ENCODE measurements at places on chromosomes 1 and 21.
A peak's percentile ranks its signal among the peaks of the same experiment; 100 is the strongest.

GRCh38 chr1:179591253-179591591, 410 bp upstream of the TDRD5 start:
- DNase-seq, result no peak

GRCh38 chr1:226419284-226420029, 11.6 kb upstream of the PARP1 start:
- no peak for DNase-seq

- DNase-seq, result no peak
These were observed 59.5 kb upstream of the LAPTM5 start for GRCh38 chr1:30817077-30817438.

DNA sequence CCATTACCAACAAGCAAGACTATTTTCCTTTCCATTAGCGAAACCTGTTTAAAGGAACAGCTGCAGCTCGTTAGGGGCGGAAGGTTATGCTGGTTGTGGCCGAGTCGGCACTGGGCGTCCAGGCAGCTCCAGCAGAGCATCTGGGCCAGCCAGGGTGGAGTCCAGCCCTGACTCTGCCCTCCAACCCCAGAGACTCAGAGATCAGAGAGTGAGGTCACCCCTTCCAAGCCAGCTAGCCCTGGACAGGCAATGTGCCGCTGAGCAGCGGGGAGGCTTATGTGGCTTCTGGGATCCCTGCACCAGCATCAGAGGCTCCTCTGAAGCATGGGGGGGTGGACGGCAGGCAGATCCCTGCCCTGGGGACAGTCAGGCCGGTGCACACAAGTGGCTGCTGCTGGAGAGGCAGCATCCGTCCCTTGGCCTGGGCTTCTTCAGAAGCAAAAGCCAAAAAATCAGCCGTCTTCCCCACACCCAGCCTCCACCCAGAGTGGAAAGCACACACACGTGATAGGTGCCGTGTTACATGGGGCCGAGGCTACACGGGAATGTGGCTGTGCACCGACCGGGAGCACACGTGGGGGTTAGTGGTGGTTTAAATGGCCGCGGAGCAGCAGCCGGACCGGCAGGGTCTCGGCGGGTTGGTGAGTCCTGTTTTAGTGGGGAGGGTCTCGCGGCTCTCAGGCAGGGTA, 30.1 kb downstream of the SLC66A1 start:
- peak; percentile 49 for DNase-seq

GRCh38 chr1:8905582-8906191, 27.2 kb upstream of the ENO1 start:
- DNase-seq, result peak; percentile 77

- DNase-seq, result no peak
These were observed 26.2 kb upstream of the EDN2 start for GRCh38 chr1:41510531-41511238.

- no peak for DNase-seq
These were observed 1.7 kb upstream of the SPRR2B start for GRCh38 chr1:153072806-153073726.

DNA sequence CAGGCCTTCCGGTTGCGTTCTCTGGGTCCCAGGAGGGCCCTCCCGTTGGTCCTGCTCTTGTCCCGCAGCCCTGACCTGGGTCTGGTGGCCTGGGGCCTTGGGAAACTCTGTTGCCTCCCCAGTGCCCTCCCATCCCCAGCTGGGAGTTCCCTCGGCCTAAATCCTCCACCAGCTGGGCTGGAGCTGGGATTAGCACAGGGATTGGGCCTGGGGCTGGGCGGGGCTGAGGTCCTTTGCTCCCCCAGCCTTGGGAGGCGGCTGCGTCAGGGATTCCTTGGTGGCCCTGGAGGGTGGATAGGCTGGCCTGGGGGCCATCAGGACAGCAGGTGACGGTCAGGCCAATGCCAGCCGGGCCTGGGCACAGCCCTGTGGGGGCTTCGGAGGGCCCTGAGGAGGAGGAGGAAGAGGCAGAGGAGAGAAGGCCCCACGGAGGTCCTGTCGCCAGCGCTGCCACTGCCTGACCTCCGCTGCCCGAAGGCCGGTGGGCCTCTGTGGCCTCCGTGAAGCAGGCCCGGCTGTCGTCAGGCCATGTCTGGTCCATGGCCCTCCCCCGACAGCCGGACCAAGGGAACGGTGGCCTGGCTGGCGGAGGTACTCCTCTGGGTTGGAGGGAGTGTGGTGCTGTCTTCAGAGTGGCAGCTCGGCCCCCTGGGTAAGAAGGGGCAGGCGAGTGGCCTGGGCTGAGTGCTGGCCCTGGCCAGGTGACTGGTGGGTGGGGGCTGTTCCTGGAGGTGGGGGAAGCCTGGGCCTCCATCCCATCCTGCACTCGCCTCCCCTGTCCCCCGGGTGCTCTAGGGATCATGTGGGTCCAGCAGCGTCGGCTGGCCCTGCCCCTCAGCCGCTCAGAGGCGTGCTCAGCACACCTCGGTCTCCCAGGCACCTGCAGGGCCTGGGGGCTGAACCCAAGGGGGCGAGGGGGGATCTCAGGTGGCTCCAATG, at the start of gene PLCH2:
TSS of gene PLCH2 (plus strand) at position 229 of the 939 bp plus-strand sequence. CDS start at position 529, 300 bp downstream.
- no peak for DNase-seq

DNA sequence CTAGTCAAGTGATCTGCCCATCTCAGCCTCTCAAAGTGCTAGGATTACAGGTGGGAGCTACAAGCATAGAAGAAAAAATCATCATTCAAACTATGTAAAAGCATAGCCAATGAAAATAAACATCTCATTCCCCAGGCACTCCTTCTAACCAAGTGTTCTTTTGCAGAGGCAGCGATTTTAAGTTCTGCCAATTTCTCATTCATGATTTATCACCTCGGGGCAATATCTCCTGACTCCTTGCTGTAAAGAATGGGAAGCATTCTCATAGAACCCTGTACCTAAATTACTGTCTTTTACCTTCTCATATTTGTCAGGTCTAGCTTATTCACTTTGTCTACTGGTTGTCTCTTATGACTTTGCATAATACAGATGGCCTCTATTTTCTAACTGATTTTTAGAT, 32.5 kb upstream of the IVNS1ABP start:
- DNase-seq, result no peak

DNA sequence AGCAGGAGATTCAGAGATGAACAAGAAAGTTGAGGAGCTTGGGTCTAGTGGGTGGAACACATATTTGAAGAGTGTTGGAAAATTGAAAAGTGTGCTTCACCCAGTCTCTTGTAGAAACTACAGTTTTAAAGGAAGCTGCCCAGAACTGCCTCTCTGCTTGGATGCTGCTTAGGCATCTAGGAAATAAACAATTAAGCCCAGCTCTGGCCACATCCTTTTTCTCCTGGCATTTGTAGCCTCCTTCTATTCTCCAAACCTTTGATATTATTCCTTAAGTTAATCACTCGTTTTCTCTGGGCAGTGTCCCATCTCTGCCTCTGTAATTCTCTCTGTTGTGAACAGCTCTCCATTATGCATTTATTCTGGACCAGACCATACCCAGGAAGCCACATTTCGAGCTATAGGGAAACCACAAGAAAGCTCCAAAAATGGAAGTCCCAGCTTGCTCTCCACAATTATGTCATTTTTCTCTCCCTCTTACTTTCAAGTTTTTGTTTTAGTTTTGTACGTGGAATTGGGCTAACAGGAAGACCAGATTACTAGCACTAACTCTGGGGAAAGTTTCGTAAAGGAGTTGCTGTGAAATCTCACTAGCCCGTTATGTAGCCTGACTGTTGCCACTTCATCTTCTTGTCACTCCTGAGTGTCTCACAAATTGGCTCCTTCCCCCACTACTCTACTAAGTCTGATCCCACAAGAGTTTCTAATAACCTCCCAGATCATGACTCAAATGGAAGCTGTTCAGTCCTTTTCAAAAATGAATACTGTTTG, 102.2 kb downstream of the NTMT2 start:
- no peak for DNase-seq

DNA sequence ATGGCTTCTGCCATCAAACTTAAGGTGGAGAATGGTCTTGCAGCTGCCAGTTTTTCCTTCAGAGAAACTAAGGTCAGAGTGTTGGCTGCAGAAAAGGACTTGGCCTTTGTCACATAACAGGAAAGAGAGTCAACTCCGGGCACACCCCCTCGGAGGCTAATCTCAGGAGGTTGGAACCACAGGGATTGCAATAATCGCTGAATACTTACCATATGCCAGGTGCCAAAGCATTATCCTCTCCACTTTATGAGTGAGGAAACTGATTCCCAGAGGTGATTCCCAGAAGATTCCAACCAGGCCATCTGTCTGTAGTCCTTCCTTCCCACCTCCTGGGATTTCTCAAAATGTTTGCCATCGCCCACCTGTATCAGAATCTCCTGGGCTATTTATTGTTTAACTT, 54.0 kb downstream of the LACTBL1 start:
- DNase-seq, result no peak

DNA sequence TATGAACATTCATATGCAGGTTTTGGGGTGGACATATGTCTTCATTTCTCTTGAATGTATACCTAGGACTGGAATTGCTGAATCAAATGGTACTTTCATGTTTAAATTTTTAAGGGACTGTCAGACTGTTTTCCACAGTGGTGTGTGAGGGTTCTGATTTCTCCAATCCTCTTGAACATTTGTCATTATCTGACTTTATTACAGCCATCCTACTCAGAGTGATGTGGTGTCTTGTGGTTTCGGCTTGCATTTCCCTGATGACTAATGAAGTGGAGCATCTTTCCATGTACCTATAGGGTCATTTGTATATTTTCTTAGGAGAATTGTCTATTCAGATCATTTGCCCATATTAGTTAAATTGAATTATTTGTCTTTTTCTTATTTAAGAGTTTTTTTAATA, 35.4 kb upstream of the ZNF281 start:
- no peak for DNase-seq

DNA sequence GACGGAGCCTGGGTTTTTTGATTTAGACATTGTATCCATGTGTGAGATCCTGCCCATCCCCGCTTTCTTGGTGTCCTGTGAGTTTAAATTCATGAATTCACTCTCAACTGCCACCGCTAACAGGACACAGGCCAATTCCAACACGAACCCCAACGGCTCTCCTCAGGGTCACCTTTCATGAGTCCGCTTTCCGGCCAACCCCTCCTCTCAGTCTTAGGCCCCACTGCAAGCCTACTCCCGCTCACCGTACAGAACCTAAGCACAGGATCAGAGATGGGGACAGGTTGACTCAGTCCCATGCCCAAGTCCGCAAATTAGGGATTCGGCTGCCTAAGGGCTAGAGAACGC, 238 bp upstream of the SCP2 start:
- no peak for DNase-seq

- DNase-seq, result no peak
These were observed 55.7 kb upstream of the EFHD2 start for GRCh38 chr1:15353839-15354579.

DNA sequence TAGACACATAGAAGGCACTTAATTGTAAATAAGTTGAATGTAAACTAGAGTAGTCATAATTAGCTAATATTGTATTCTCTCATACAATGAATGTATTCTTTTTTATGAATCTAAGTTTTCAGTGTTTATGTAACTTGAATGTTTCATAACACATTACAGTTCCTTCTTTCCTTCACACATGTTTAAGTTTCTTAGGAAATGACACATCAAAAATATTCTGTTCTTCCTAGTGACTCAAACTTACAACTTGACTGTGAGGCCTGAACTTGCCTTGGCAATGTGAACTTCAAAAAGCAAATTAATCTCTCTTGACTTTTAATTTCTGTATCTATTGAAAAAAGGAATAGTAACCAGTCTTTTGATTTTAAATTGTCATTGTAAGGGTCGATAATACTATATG, 700.1 kb downstream of the KCNT2 start:
- no peak for DNase-seq

DNA sequence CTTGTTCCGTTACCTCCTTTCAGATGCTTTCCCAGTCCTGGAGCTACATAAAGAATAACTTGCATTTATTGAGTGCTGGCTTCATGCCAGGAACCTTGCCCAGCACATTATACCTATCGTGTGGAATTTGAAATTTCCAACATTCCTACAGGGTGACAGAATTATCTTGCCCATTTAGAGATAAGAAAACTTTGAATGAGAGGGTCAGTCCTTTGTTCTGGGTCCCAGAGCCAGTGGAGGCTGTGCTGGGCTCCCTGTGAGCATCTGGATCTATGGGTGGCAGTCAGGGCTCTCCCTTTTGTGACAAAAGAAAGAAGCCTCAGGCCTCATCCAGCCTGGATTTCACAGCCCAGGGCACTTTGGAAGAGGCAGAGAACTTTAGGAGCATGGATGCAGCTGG, 3.2 kb downstream of the GSTM4 start:
- DNase-seq, result no peak

DNA sequence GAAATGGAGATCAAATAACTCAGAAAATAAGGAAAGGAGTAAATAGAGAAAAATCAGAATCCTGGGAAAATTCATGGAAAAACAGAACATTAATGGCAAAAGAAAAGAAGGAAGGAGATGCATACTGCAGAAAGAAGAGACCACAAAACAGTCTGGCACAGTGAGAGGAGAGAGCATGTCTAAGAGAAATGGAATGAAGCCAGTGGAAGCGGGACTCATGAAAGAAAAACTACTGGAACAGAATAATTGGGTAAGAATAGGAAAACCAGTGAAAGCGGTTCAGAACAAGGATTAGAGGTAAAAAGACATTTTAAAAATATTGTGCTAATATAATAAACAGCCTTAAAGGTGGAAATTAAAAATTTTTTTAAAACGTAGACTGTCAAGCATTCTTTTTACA, 93.6 kb upstream of the GREM2 start:
- peak; percentile 45 for DNase-seq

DNA sequence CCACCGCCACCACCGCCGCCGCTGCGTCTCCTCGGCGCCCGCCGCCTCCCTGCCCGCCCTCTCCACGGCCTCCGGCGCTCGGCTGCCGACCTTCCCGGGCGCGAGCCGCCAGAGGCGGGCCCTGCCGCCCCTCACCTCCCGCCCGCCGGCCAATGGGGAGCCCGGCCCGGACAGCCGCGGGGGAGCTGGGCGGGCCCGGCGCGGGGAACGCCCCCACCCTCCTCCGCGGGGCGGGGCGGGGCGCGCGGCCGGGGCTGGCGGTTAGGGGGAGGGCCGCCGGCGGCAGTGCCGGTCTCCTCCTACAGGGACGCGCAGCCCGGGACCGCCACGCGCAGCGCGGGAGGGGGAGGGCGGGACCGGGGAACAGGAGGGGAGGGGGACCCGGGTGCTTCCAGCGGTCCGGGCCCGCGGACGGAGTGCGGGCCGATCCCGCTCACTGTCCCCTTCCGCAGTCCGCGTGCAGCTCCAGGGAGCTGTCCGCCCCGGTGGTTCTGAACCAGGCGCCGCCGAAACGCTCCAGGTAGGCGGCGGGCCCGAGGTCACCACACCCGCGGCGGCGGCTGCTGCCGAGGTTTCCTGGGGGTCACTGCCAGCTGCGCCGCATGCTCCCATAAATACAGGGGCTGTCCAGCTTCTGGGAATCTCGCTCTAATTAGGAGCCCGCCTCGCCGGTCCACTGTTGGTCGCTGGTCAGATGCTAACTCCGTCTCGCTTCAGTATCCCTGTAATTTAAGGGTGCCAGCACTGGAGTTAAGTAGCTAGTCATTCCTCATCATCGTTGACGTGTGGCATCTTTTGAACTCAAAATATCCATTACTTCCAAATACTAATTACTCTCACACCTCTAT, at the start of gene PGBD5:
TSS of gene PGBD5 (minus strand) at position 87 of the 848 bp plus-strand sequence. CDS start 404 bp downstream, outside the sequence.
- DNase-seq, result peak; percentile 80

DNA sequence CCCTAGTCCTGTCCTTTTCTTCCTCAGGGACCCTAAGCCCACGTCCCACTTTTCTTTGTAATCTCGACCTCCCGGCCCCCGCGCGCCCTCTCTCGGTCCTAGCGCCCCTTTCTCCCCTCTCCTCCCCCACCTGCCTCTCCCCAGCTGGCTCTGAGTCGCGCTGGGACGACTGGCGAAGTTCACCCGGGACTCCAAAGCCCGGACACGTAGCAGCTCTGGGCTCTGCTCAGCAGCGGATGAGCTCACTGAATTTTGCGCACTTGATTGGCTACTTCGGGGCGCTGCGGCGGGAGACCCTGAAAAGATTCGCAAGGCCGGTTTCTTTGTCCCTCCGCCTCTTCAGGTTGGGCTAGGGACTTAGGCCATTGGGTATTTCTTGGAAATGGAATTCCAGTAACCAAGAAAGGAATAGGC, 16.3 kb upstream of the ACKR1 start:
- DNase-seq, result peak; percentile 57
